ENCODE measurements at places on chromosomes 6 and 20.

DNA sequence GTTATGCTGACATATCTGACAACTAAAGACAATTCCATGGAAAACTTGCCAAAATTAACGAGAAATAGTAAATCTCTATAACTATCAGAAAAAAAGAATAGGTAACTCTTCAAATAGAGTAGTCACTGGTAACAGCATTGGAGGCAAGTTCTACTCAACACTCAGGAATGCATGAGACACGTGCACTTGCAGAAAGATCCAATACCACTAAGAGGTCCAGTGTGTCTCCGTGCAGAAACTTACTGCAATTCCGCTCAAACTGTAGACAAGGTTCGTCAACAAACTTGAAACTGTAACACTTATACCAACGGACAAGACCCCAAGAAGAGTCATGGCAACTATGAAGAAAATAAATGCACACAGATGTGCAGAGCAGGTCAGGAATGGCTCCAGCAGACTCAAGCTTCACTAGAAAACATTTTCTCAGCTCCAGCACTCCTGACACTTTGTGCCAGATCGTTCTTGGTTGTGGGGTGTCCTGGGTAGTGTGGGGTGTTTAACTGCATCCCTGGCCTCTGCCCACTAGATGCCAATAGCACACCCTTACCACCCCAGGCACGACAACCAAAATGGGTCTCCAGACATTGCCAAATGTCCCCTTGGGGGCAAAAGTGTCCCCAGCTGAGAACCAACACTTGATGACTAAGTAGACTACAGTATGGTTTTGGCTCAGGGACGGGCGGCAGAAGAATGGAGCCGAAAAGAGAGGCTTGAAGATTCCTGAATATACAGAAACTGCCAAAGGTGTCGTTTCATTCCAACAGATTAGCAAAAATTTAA lies 134.8 kb downstream of the DTNBP1 start:
- peak; percentile 14 for DNase-seq

- no peak for DNase-seq
These were observed 1038.4 kb downstream of the EPHA7 start for GRCh38 chr6:92380803-92381601.

DNA sequence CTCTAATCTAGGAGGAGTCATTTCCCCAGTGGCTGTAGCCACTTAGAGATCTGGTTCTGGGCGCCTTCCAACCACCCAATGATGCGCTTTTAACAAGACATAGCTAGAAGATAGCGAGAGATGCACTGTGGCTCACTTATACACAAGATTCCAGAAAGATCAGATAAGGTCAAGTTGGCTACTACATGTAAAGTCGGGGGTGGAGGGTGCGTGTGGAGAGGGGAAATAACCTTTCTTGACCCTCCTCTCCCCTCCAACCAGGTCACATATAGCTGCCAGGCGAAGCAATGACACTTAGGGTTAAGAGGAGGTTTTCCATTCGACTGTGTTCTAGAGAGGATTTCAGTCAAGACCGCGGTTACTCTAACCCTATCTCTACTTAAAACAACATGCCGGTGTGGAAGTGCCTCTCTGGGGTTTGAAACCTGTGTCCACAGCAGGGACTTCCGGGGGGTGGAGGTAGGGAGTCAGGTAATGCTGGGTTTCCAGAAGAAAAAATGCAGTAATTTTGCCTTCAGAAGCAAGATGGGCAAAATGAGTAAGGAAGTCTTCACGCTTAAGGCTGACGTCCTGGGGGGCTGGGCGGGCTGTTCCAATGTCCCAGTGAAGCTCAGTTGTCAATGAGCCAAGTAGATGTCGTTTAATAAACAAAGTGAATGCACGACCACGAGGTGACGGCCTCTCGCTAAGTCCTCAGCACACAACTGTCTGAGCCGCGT lies 1.8 kb upstream of the SIM1 start:
- no peak for DNase-seq

DNA sequence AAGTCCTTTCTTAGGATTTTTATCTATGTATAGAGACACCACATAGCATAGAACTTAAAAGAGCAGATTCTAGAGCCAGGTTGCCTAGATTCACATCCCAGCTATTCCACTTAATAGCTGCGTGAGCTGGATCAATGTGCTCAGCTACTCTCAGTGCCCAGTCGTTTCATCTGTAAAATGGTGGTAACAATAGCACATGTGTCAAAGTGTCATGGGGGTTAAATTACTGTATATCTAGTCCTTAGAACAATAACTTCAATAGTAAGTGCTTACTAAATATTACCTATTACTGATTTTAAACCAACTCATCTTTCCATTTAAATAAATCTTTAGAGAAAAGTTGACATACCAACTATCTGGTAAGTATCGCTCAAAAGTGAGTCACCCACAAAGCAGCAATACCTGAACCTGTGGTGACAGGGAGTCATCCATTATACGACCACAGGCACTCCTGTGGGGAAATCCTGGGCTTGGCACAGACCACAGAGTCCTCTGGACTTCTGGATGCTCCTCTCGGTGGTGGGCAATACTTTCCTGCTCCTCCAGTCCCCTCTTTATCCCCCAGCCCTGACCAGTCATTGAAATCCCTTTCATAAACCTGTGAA lies 154.8 kb downstream of the PDSS2 start:
- DNase-seq = peak; percentile 40

DNA sequence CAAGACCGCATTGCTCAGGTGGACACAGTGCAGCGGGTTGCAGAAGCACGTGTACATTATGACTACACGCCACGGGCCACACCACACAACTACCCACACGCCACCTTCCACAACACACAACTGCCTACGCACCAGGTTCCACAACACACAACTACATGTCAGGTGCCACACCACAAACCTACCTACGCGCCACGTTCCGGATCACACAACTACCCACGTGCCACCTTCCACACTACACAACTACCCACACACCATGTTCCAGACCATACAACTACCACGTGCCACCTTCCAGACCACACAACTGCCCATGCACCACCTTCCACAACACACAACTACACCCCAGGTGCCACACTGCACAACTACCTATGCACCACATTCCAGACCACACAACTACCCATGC lies 20.5 kb downstream of the THBS2 start:
- no peak for DNase-seq

Data from activated T-cell treated with anti-CD3 and anti-CD28 coated beads, Interleukin-2, amount 50 U/mL, for 24 hours (primary cell).